ENCODE measurements at places on chromosomes 6 and 20.

DNA sequence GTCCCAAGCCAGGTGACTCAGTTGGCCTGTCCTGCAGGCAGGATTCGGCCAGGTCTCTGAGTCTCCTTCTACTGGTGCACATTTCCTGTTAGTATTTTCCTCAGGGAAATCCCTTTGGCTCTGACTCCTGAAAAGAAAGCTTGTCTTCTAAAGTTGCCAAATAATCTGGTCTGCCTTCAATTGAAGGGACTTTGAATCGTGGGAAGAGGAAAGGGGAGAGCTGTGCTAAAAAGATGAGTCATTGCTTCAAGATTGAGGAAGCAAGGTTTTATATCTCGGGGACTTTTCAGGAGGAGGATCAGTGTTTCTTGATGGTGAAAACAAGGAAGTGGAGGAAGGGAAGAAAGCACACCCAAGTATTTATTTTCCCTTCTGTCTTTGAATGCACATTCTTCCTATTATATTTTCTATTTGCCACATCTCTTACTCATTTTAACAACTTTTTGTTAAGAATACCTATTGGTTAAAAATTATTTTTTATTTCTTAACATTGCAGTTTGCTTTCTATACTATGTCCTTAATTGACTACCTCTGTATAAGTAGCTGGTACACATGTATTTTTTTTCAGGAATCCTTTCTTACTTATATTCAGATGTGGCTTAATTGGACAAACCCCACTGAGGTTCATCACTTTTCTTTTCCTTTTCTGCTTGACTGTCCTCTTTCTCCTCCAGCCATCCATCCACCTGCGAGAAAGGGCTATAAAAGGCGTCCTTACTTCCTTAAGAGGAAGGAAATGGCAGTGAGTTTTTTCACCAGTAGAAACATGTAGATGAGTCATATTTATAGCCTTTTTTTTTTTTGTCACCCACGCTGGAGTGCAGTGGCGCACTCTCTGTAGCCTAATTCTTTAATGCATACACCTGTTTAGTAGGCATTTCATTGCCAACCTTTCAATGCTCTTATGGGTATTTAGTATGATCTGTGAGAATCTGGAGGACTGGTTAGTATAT lies 15.0 kb upstream of the IFNGR1 start:
- peak; percentile 38 for DNase-seq

DNA sequence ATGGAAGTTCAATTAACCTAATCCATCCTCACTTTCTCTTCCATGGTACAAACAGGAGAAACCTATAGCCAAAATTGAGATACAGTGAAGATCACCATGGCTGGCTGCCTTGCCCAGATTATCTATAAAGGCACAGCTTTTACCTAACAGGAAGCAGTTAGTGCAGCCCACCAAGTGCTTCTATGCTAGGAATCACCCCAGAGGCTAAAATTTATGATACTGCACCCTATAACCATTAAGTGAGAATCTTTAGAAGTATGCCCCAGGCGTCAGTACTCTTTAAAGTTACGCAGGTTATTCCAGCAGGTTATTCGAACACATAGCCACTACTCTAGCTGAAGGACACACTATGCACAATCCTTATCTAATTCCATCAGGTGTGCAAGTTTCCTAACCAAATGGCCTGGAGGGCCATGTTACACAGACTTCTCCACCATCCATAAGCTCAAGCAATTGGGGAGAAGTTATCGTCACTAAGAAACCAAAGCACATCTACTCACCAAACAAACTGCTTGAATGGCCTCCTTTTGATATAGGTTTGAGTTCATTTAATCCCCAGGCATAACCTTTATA lies 43.1 kb downstream of the MAN1A1 start:
- no peak for DNase-seq

DNA sequence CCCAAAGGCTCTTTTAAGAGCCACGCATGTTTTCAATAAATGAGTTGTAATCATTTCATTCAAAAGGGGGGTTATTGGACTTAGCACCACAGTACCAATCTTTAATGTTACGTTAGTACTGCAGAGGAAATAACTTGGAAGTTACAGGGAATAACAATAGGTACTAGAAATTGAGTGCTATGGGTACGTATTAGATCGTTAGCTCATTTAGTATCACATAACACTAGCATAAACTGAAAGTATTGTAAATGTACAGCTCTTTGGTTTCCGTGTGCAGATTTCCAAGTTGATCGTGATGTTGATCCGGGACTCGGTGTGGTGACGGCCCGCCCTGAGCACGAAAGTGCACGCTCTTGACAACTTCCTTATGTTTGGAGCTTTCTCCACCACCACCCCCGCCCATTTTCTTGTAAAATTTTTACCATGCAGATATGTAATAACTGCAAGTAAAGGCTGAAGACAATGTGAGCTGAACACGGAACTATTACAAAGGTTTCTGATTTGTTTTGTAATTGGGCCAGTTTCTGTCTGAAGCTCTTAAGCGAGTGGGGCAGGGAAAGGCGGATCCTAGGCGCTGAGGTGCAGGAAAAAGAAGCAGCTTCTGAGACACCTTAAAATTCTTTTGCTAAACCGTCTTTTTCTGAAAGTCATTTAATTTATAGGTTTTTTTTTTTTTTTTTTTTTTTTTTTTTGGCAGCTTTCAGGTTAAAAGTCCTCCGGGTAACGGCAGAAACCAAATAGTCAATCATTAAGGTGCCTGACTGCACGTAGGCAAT lies 71.5 kb downstream of the HFE start:
- DNase-seq: peak; percentile 58

DNA sequence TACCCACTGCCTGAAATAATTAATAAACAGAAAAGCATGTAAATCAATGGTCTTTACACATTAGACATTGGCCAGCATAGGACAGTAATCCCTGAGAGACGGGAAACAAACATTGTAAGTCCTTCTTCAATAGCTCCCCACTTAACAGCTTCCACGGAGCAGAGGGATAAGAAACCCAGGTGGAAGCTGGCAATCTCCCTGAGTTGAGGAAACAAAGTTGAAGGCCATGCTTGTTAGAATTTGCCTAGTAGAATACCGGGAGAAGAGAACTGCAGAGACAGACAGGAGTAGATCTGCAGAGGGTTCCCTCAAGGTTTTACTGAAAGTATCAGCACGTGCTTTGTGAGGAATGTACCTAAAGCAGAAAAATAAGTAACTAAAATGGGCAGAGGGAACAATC lies 33.9 kb downstream of the REV3L start:
- DNase-seq: no peak

DNA sequence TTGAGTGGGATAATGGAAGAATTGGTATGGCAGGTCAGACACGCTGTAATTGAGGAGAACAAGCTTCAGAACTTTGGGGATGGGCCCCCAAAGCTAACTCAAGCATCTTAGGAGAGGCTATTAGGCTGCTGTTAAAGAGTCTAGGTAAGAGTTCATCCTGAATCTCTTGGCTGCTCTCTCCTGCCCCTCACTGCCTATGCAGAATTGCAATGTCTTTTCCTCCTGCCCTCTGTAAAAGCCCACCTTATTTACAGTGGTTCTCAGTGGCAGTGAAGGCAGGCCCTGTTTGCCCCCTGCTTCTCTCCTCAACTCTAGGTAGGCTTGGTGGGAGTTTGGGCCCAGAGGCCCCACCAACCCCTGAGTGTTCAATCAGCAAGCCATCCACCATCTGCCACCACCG lies 55.0 kb downstream of the LYRM2 start:
- DNase-seq: no peak

DNA sequence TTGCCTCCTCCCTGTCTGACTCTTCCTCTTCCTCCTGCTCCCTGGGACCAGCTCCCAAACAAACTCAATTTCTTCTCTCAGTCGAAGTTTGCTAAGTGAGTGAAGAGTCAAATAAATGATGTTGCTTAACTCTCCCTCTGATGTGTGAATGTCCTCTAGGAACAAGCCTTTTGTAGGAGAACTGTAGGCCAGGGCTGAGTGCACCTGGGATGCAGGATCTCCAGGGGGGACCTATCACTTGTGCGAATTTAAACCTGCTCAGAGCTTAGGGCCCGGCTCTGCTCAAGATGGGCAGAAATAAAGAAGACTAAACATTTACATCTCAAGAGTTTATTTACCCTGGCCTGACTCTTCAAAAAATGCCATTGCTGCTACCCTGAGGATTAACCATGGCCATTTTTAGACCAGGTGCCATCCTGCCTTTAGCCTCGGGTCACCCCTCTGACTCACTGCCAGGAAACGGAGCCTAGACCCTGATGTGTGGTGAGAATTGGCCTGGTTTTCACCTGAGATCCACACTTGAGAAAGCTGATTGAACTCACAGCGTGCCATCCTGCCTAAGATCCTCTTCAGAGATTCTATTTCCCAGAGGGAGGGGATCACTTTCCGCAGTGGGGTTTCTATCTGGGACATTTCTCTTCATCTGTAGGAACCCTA lies 63.6 kb upstream of the CD93 start:
- DNase-seq: no peak

GRCh38 chr6:5128351-5128750 lies 43.2 kb downstream of the PPP1R3G start:
- DNase-seq: no peak

- DNase-seq: no peak
Observed at GRCh38 chr6:27874016-27874415, 38.2 kb downstream of the OR2B2 start.

DNA sequence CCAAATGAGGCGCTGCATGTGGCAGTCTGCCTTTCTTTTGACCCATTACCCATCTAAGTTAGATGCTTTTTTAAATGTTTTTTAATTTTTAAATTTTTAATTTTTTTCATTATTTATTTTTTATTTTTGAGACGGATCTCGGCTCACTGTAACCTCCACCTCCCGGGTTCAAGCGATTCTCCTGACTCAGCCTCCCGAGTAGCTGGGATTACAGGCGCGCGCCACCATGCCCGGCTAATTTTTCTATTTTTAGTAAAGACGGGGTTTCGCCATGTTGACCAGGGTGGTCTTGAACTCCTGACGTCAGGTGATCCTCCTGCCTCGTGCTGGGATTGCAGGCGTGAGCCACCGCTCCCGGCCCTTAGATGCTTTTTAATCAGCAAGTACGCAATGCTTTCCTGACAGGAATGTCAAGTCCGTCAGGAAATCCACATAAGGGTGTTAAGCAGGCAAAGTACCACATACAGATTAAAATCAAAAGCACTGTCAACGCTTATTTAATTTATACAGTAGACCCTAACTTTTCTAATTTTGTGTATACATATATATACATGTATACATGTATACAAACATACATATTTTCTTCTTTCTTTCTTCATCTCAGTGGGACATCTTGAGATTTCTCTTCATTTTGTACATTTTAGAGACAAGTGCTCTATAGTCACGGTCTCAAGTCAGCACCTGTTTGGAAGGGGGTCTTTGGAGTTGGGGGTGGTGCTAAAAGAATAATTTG lies 995 bp upstream of the GSTA4 start:
- peak; percentile 21 for DNase-seq

DNA sequence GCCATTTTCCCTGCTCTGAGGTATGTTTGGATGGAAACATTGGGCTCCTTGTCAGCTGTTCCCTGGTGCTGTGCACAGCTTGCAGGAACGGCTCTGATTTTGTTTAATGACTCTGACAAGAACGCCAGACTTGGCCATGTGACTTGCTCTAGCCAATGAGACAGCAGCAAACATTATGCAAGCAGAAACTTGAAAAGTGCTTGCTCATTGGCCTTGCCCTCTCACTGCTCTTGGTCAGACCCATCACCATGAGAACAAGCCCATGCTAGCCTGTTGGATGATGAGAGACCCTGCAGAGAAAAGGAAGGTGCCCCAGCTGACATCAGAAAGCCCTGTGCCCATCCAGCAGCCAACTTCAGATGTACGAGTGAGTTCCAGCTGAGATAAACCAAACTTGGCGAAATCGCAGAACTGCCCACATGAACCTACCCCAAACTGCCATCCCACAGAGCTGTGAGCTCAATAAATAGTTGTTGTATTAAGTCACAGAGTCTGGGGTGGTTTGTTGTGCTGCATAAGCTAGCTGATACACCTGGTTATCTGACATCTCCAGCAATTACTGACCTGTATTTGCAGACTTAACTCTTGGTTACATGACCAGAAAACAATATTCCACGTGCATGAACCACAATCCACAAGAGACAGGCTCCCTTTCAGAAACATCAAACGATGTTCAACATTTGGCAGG lies 96.9 kb downstream of the JPH2 start:
- DNase-seq: no peak

GRCh38 chr6:44133003-44133931 lies 5.9 kb downstream of the TMEM63B start:
- DNase-seq: no peak

GRCh38 chr6:13515912-13516311 lies 28.5 kb upstream of the GFOD1 start:
- DNase-seq: no peak

DNA sequence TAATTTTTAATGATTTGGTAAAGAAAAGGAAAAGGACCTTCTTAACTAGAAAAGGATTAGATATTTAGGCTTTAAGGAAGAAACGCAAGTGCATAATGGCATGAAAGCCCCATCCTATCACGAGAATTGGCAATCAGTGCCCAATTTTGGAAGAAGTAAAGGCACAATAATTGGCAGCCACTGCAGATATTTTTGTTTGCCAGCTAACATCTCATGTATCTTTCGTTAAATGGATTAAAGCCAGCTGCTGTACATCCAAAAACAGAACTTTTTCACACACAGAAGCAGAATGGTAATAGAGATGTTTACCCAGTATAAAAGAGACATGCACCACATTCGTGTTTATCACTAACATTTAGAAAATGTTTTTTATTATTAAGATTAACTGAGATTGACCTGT lies 180.3 kb downstream of the C6orf118 start:
- DNase-seq: no peak

GRCh38 chr6:2744209-2744771 lies 6.4 kb downstream of the MYLK4 start:
- DNase-seq: no peak

- DNase-seq: no peak
Observed at GRCh38 chr6:105067329-105067728, 110.4 kb downstream of the LIN28B start.

DNA sequence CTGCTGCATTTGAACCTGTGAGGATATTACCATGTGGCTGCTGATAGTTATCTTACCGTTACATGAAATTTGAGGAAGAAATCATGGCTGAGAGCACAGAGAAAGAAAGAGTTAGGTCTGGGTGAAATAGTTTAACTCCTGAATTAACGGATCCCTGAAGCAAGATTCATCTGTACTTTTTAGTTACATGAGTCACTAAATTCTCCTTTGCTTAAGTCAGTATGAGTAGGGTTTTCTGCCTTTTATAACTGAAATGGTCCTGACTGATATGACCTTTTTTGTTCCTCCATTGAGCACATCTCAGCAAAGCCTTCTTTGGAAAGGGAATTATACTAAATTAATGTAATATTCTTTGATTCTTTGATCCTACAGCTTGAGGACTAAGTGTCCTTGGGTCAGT lies 333.3 kb upstream of the ZFP64 start:
- no peak for DNase-seq

GRCh38 chr20:32235331-32236047 lies 27.8 kb downstream of the POFUT1 start:
- no peak for DNase-seq

- no peak for DNase-seq
Observed at GRCh38 chr20:21028921-21029320, 77.2 kb downstream of the LINC00237 start.

- no peak for DNase-seq
Observed at GRCh38 chr6:140824595-140824994, 1308.1 kb upstream of the GJE1 start.

DNA sequence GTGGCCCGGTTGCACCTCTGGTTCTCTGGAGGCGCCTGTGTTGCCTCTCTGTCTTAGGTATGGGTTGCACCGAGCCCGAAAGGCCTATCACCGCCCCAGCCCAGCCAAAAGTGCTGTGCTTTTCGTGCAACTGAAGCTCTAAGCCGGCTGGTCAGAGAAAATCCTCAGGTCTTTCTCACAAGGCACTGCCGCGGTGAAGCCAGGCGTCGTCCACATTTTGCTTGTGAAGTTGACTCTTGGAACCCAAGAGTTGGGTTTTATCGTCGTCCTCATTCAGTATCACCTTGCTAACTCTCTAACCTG lies 726 bp upstream of the EMILIN3 start:
- no peak for DNase-seq

- peak; percentile 65 for DNase-seq
Observed at GRCh38 chr6:129490521-129491255, 219.3 kb downstream of the ARHGAP18 start.
